CD4-positive, alpha-beta T cell (primary cell): ENCODE measurements at places on chromosomes 13 and 19.

GRCh38 chr19:40517248-40517647 is 50.4 kb downstream of the SPTBN4 start:
- no peak overlapping the region for H3K27ac ChIP-seq
- no peak for DNase-seq
- no peak overlapping the region for H3K4me3 ChIP-seq
- peaks cover 29% of the 10 kb centered on the region for H3K27me3 ChIP-seq
- peaks cover 3% of the 10 kb centered on the region for H3K4me1 ChIP-seq
- H3K36me3 ChIP-seq, result no peaks in the 10 kb centered on the region

DNA sequence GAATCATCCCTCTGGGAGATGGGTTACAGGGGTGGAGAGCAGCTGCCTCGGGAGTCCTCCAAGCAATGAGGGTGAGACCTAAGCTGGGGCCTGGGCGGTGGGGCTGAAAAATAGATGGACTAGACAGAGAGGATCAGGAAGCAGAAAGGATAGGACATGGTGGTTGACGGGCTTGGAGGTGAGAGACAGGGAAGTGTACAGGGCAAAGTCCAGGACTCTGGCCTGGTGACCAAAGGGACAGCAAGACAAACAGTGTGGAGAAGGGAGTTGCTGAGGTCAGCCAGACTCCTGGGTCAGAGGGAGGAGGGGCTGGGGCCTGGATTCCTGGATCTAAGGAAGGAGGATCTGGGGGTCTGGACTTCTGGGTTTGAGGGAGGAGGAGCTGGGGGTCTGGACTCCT is 5.5 kb downstream of the PHLDB3 start:
- H3K36me3 ChIP-seq, result peaks cover 31% of the 10 kb centered on the region
- H3K4me3 ChIP-seq, result no peak overlapping the region
- no peaks in the 10 kb centered on the region for H3K27me3 ChIP-seq
- peaks cover 20% of the 10 kb centered on the region for H3K4me1 ChIP-seq
- H3K27ac ChIP-seq, result no peak overlapping the region
- no peak for DNase-seq

- no peak overlapping the region for H3K27ac ChIP-seq
- H3K36me3 ChIP-seq, result no peaks in the 10 kb centered on the region
- no peaks in the 10 kb centered on the region for H3K27me3 ChIP-seq
- DNase-seq, result no peak
- H3K4me3 ChIP-seq, result no peak overlapping the region
Observed at GRCh38 chr13:75790198-75790970, 154.3 kb downstream of the LMO7 start.

- DNase-seq, result no peak
- H3K27me3 ChIP-seq, result no peaks in the 10 kb centered on the region
- no peak overlapping the region for H3K4me3 ChIP-seq
- no peaks in the 10 kb centered on the region for H3K36me3 ChIP-seq
Observed at GRCh38 chr13:29857085-29857484, 6.7 kb upstream of the UBL3 start.

DNA sequence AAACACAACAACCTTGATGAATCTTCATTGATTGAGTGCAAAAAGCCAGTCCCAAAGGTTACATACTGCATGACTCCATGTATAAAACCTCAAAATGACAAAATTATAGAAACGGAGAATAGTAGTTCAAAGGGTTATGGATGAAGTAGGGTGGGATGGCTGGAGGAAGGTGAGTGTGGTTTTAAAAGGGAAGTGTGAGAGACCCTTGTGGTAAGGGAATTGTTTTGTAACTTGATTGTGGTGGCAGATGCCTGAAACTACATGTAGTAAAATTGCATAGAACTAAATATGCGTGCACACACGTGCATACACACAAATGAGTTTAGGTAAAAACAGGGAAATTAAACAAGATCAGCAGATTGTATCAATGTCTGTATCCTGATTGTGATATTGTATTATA is 340.7 kb downstream of the MTUS2 start:
- H3K4me1 ChIP-seq, result no peaks in the 10 kb centered on the region
- H3K27ac ChIP-seq, result no peak overlapping the region
- no peaks in the 10 kb centered on the region for H3K27me3 ChIP-seq

DNA sequence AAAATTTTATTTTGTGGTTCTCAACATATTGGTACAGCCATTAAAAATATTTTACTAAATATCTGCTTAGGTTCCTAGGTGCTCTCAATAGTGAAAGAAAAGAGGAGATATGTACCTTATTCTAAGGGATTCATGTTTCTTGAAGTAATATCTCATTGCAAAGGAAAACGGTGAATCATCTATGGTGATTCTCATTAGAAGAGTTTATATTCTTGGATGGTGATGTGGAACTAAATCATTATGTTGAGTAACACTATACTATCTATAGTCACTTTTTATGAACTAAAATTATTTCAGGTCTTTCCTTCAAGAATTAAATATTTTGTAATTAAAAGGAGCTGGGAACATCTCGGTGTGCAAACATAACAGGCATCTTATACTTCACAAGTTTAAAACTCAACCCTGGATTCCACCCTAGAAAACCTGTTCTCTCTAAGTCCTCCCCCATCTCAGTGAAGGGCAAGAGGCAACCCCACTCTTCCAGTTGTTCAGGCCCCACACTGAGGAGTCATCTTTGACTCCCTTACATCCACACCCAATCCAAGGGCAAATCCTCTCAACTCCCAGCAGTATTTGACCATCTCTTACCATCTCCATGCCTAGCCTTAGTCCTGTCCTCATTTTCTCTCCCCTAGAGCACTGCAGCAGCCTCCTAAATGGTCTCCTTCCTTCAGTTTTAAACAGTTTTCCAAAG is 140.1 kb downstream of the RGCC start:
- peaks cover 4% of the 10 kb centered on the region for H3K36me3 ChIP-seq
- no peak overlapping the region for H3K4me3 ChIP-seq

- H3K36me3 ChIP-seq, result no peaks in the 10 kb centered on the region
- no peak for DNase-seq
- H3K27me3 ChIP-seq, result no peaks in the 10 kb centered on the region
- peaks cover 18% of the 10 kb centered on the region for H3K4me1 ChIP-seq
Observed at GRCh38 chr13:48808683-48809082, 155.0 kb downstream of the CYSLTR2 start.

DNA sequence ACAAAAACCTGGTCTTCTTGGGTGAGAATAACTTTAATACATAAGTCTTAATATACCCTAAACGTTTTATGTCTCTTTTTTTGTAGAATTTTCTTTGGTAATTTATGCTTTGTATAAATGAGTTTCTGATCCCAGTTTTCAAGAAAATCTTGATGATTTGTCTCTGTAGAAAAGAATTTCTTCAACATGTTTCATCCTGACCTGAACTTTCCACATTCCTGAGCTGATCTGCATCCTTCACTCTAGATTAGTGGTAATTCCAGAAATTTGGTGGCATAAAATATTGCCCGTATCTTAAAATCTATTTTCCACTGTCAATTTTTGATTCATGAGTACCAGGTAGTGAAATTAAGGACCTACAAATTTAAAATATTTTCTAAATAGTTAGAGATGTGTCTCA is 16.3 kb downstream of the ZNF714 start:
- no peak for DNase-seq
- peaks cover 3% of the 10 kb centered on the region for H3K36me3 ChIP-seq
- no peaks in the 10 kb centered on the region for H3K27me3 ChIP-seq
- no peak overlapping the region for H3K4me3 ChIP-seq

- peaks cover 6% of the 10 kb centered on the region for H3K4me1 ChIP-seq
- no peak overlapping the region for H3K4me3 ChIP-seq
- H3K27me3 ChIP-seq, result no peaks in the 10 kb centered on the region
- DNase-seq, result no peak
- peaks cover 34% of the 10 kb centered on the region for H3K36me3 ChIP-seq
Observed at GRCh38 chr19:47700934-47701716, 12.1 kb upstream of the EHD2 start.

- H3K4me3 ChIP-seq, result peak overlapping the region; percentile 79
- H3K27ac ChIP-seq, result peak overlapping the region; percentile 72
- H3K4me1 ChIP-seq, result peaks cover 56% of the 10 kb centered on the region
- H3K36me3 ChIP-seq, result peaks cover 34% of the 10 kb centered on the region
- peak; percentile 95 for DNase-seq
Observed at GRCh38 chr19:797528-798414, 519 bp downstream of the PTBP1 start.

DNA sequence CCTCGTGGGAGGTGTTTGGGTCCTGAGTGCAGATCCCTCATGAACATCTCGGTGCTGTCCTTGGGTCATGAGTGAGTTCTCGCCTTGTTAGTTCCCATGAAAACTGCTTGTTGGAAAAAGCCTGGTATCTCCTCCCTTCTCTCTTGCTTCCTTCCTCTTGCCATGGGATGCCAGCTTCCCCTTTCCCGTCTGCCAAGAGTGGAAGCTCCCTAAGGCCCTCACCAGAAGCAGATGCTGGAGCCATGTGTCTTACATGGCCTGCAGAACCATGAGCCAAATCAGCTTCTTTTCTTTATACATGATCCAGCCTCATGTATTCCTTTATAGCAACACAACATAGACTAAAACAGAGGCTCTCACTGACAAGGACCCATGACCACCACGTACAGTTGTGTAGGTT is 8.2 kb downstream of the ADGRE2 start:
- H3K36me3 ChIP-seq, result peaks cover 2% of the 10 kb centered on the region
- no peak overlapping the region for H3K27ac ChIP-seq
- peaks cover 3% of the 10 kb centered on the region for H3K27me3 ChIP-seq
- H3K4me3 ChIP-seq, result no peak overlapping the region

DNA sequence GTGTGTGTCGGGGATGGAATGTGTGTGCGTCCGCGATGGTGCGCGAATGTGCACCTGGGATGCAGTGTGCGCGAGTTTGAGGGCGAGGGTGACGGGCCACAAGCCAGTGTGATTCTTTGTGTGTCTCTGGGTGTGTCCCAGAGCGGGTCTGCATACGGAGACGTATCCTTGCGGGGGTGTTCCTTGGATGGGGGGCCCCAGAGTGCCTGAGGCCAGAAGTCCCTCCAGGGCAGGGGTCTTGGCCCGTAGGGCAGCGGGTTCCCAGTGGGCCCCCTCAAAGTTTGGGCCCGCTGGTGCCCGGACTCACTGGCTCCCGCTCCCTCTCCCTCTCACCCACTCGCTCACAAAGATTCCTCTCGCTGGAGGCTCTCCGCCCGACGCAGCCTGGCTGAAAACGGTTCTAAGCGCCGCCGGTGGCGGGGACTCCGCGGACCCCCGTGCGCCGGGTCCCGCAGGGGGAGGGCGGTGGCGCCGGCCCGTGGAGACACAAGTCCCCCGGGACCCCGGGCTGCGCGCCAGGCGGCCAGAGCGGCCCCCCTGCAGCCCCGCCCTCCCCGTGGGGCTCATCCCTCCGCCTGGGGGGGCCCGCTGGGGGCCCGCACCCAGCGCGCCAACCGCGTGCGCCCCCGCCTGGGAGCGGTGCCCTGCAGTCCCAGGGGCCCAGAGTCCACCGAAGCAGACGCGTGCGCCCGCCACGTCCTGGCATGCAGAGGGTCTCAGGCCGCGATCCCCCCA is 886 bp downstream of the CRLF1 start:
- H3K36me3 ChIP-seq, result no peaks in the 10 kb centered on the region
- H3K27me3 ChIP-seq, result peaks cover 68% of the 10 kb centered on the region
- peaks cover 35% of the 10 kb centered on the region for H3K4me1 ChIP-seq
- H3K4me3 ChIP-seq, result no peak overlapping the region
- no peak overlapping the region for H3K27ac ChIP-seq

DNA sequence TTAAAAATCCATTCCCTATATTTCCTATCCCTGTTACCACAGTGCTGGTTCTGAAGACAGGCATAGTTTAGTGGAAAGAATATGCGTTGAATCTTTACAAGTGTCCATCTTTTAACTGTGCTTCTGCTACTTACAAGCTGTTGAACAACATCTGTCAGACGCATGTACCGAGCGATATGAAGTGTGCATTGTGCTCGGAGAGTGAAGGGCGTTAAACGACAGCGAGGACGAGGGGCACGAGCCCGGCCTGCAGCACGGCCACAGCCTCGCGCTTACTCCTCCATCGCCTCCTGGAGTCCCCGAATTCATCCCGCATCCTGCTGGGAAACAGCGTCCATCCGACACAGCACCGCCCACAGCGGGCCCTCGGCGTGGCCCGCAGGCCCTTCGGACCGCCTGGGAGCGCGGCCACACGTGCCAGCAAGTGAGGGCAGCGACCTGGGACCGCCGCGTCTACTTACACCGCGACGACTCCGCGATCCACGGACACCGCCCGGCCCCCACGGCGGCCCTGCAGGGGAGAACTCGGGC is 514 bp downstream of the PCID2 start:
- peak overlapping the region; percentile 90 for H3K27ac ChIP-seq
- peaks cover 33% of the 10 kb centered on the region for H3K36me3 ChIP-seq
- no peak for DNase-seq
- peaks cover 66% of the 10 kb centered on the region for H3K4me1 ChIP-seq

GRCh38 chr19:1647501-1648458 is 4.6 kb downstream of the TCF3 start:
- peaks cover 18% of the 10 kb centered on the region for H3K4me1 ChIP-seq
- no peak for DNase-seq
- no peaks in the 10 kb centered on the region for H3K27me3 ChIP-seq
- H3K4me3 ChIP-seq, result no peak overlapping the region

DNA sequence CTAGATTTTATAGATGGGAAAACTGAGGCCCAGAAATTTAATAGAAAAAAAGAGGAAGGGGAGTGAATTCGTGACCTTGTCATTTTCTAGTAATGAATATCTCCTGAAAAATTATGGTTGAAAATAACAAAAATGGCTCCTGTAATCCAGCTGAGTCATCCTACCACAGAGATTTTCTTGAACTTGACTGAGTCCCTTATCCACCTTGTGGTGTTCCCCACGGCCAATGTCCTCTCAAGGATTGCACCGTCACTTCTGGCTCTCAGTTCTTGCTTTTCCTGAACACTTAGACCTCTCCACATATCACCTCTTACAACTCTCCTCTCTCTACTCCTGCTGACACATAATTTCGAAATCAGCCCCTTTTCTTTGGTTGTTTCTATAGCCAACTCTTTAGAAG is 1.2 kb upstream of the KATNAL1 start:
- H3K4me3 ChIP-seq, result no peak overlapping the region
- no peaks in the 10 kb centered on the region for H3K27me3 ChIP-seq
- peaks cover 12% of the 10 kb centered on the region for H3K4me1 ChIP-seq
- DNase-seq, result no peak
- no peak overlapping the region for H3K27ac ChIP-seq

GRCh38 chr13:29579094-29579493 is 16.4 kb downstream of the SLC7A1 start:
- H3K27ac ChIP-seq, result no peak overlapping the region
- H3K4me1 ChIP-seq, result peaks cover 6% of the 10 kb centered on the region
- no peaks in the 10 kb centered on the region for H3K36me3 ChIP-seq

- no peaks in the 10 kb centered on the region for H3K27me3 ChIP-seq
- H3K27ac ChIP-seq, result no peak overlapping the region
- DNase-seq, result no peak
- no peaks in the 10 kb centered on the region for H3K36me3 ChIP-seq
- H3K4me1 ChIP-seq, result no peaks in the 10 kb centered on the region
Observed at GRCh38 chr13:41751277-41751676, 209.6 kb downstream of the VWA8 start.

- no peaks in the 10 kb centered on the region for H3K27me3 ChIP-seq
- H3K27ac ChIP-seq, result no peak overlapping the region
- no peak overlapping the region for H3K4me3 ChIP-seq
- H3K4me1 ChIP-seq, result no peaks in the 10 kb centered on the region
- DNase-seq, result no peak
Observed at GRCh38 chr13:99830931-99831330, 140.6 kb downstream of the ZIC5 start.
